ENCODE measurements at places on chromosomes 5 and 9. TPM values are rescaled to one million over a fixed set of nuclear protein-coding genes. Genes with fewer than 3 reads are reported as not detected.

GRCh38 chr9:93096131-93096802 is at the start of gene CARD19:
Gene CARD19 (plus strand): TSS chr9:93096217. CDS start chr9:93096346, 129 bp downstream.
- DNase-seq = peak; percentile 60

- DNase-seq = no peak
Observed at GRCh38 chr9:126443144-126443543, 116.5 kb downstream of the MVB12B start.

GRCh38 chr9:83526901-83527300 is 11.3 kb downstream of the FRMD3 start:
- no peak for DNase-seq

- peak; percentile 16 for DNase-seq
Observed at GRCh38 chr5:75509956-75510355, 1.5 kb downstream of the CERT1 start.

The PELO gene
- 28.1 TPM for total RNA-seq

The RCL1 gene
- total RNA-seq = 36.2 TPM
